Anterior cingulate cortex (tissue), 58 donors: ENCODE measurements at places on chromosomes 5 and 9.
A peak's percentile ranks its signal among the peaks of the same experiment; 100 is the strongest.

- DNase-seq = no peak
These were observed 2.9 kb downstream of the BOD1 start for GRCh38 chr5:173613433-173614159.

- no peak for DNase-seq
These were observed 4.4 kb downstream of the RAPGEF1 start for GRCh38 chr9:131735238-131736128.

DNA sequence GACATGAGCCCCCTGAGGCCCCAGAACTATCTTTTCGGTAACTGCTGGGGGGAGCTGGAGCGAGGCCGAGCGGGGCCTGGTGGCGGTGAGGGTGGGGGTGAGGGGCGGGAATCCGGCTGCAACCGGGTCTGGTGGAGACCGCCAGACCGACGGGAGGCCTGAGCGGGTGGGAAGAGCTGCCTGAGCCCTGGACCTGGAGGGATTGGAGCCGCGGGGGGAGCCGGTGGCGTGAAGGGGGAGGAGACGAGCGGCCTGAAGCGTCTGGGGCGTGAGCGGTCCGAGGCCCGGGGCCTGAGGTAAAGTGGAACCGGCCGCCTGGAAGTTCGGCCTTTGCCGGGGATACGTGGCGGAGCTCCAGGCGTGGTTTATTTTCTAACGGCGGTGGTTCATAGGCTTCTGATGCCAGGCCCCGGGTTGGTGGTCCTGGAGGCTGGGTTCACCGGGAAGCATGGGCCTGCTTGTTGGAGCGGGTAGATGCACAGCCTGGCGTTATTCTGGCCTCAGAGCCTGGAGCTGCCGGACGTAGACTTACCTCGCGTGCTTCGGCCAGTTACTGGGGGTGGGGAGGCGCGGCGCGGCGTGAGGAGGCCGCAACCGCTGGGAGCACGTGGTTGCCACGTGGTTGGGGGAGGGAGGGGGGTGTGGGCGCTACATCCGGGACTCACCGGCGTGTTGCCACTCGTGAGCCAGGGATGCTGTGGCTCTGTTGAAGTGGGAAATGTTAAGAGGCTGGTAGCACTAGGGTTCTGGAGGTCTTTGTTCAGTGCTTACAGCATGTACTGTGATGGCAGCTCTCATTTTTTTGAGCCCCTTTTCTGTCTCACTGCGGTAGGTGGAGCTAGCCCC lies 544 bp downstream of the NPM1 start:
- peak; percentile 85 for DNase-seq

- DNase-seq = no peak
These were observed 3.3 kb upstream of the PURA start for GRCh38 chr5:140110646-140110957.

DNA sequence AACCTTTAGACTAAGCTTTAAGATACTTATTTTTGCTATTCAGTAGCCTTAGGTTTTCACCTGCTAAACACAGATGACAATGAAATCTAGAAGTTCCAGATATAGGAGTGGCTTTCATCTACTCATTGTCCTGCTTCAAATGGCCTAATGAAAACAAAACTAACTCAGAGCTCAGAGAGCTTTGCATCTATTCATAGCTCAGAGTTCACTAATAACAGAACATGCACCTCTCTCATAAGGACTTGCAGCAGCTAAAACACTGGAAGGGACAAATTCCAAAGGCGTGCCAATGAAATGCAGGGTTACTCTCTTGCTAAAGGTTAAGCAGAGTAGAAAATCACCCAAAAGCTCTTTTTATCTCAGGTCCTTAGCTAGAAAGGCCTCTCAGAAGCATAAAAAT lies 29.0 kb downstream of the SLC31A2 start:
- DNase-seq = no peak

DNA sequence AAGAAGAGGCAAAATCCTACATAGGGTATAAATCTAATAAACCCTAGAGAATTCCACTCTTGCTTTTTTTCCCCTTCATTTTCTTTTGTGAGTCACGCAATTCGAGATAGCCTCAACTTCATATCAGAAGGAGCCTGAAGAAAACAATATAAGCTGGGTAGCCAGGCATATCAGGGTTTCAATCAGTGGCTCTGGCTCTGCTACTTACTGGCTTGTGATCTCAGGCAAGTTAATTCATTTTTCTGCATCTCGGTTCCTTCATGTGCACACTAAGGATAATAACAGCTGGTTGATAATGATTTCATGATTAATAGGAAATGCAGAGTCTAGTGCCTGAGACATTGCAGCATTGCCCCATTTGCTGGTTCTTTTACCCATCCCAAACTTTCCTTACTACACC lies 46.5 kb upstream of the ASTN2 start:
- DNase-seq = no peak

- no peak for DNase-seq
These were observed 9.9 kb downstream of the SNCB start for GRCh38 chr5:176620333-176620981.

DNA sequence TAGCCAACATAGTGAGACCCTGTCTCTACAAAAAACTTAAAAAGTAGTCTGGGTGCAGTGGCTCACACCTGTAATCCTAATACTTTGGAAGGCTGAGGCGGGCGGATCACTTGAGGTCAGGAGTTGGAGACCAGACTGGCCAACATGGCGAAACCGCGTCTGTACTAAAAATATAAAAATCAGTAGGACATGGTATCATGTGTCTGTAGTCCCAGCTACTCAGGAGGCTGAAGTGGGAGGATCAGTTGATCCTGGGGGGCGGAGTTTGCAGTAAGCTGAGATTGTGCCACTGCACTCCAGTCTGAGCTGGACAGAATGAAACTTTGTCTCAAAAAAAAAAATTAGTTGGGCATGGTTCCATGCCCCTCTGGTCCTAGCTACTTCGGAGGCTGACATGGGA lies 57.9 kb upstream of the MIER3 start:
- no peak for DNase-seq

DNA sequence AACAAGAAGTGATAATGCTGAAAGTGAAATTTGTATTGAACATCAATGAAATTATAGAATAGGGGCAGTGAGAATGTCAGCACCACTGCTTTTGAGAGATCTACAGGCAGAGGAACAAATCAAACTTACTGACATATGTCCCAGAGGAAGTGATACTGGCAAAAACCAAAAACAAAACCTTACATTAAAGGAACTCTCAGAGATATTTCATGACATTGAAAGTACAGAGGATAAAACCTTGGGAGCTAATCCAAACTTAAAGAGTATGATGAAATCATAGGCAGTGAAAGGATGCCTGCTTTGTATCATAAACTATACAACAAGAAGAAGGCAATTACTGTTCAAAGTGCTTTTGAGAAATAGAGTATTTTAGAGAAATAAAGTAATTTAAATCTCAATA lies 90.4 kb upstream of the SV2C start:
- DNase-seq = no peak

- DNase-seq = no peak
These were observed 218.6 kb downstream of the SEMA6A start for GRCh38 chr5:116355819-116356601.

DNA sequence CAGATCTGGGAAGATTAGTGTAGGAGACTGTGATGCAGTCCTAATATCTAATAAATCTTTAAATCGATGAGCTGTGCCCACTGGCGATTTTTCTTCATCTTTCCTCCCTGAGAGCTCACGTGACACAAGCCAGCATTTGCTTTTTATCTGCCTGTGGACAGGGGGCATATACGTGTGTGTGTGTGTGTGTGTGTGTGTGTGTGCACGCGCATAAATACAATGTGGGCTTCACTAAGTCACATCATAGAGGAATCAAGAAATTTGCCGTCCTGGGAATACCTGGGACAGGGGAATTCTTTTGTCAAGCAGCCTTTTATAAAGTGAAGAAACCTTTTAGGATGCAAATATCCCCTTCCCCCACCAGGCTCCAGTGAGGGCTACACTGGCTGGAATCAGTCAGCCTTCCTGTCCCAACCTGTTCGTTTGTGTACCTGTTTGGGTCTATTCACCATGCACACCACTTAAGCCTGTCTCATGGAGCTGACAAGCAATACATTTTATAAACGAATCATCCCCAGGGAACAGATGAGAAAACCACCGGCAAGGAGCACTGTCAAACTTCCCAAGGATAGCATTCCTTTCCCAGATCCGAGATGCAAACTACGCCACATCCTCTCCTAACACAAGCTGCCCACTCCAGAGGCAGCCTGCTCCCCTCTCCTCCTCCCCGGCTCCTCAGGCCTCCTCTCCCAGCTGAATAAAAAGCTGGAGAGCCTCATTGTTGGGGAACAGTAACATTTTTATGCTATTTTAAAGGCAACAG lies 2.7 kb downstream of the EPB41L4B start:
- no peak for DNase-seq

- no peak for DNase-seq
These were observed 269.9 kb downstream of the MEF2C start for GRCh38 chr5:88613051-88613450.

- DNase-seq = no peak
These were observed 52.2 kb downstream of the ACTL7B start for GRCh38 chr9:108803428-108804065.

GRCh38 chr9:97802276-97802675 lies 50.8 kb upstream of the FOXE1 start:
- no peak for DNase-seq

- no peak for DNase-seq
These were observed 71.9 kb upstream of the FANCC start for GRCh38 chr9:95389373-95389772.

DNA sequence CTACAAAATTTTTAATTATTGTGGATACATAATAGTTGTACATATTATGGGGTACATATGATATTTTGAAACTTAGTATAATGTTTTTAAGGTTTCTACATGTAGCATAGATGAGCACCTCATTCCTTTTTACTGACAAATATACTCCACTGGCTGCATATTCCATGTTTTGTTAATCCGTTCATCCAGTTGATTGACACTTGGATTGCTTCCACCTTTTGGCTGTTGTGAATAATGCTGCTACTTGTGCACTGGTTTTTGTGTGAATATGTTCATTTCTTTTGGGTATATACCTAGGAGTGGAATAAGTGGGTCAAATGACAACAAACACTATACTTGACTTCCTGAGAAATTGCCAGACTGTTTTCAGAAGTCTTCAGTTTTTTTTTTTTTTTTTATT lies 2.8 kb upstream of the ENTREP1 start:
- DNase-seq = no peak

DNA sequence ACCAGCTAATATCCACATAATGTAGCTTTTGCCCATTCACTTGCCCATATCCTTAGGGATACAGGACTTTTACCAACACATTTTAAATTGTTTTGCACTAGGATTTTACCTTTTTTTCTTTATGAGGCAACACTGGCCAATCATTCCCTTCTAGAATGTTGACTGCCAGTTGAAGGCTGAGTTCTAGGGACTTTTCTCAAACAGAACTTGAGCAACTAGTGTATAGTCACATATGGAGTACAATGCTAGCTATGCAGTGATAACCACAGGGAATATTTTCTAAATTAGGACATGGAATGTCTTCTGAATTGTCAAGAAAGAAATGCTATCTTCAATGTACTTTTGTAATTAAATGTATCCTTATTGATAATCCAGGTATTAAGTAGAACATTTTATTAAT lies 133.6 kb downstream of the OXCT1 start:
- DNase-seq = no peak

DNA sequence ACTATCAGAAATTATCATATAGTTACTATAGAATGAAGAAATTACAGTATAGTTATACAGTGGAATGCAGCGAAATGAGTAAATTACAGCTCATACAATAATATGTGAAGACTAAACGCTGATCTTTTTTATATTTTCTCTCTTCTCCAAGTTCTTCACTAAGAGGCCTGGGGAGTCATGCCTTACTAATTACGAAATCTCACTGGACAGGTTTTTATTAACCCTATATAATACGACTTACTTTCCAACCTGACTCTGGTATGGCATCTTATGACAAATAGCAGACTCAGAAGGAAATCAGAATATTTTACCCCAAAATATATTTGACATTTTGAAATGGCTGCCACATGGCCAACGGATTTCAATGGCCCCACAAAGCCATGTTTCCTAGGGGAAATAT lies 9.1 kb downstream of the CARNMT1 start:
- no peak for DNase-seq

- DNase-seq = no peak
These were observed 54.9 kb upstream of the ADAMTS19 start for GRCh38 chr5:129405222-129405621.

- DNase-seq = no peak
These were observed 94.8 kb downstream of the LHFPL2 start for GRCh38 chr5:78553580-78554353.

- no peak for DNase-seq
These were observed 4.5 kb upstream of the CDX1 start for GRCh38 chr5:150162142-150162513.

- DNase-seq = no peak
These were observed 143.4 kb upstream of the MVB12B start for GRCh38 chr9:126183266-126183665.

DNA sequence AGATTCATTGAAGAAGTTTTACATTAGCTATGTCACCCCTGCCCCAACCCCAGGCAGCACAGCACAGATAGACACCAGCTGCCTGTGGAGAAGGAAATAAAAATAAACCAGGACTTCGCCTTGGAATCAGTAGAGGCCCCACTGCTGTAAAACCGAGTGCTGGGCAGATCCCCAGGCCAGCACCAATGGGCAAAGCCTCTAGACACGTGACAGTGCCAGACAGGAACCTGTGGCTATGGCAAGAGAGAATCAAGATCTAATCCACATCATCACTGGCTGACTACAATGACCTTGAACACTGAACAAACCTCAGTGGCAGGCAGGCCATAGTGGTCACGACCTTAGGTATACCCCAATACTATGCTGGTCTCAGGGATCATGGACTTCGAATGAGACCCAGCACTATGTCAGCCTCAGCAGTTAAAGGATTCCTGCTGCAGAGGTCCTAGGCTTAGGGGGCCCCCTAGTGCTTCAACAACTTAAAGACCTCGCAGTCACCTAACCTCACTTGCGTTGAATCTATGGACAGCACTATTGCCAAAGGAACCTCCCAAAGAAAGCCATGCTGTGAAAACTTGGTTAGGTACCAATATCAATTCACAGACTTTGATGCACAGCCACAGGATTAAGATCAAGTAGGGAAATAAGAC lies 2118.6 kb upstream of the C9orf72 start:
- DNase-seq = no peak

DNA sequence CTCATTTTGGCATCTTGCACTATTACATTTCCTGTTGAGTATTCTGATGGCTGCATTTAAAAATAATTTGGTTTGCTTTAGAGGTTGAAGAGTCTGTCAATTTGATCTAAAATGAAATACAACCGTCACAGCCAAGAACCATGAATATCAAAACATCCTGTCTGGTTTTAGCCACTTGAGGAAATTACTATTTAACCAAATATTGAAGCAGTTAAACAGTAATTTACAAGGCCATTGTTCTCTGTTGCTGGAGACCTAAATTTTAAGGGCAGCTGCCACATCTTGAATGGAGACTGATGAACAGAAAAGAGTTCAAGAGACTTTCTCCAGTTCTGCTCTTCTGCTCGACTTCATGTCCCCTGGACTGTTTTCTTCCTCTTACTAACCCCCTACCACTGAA lies 549.4 kb downstream of the LRRC70 start:
- no peak for DNase-seq

DNA sequence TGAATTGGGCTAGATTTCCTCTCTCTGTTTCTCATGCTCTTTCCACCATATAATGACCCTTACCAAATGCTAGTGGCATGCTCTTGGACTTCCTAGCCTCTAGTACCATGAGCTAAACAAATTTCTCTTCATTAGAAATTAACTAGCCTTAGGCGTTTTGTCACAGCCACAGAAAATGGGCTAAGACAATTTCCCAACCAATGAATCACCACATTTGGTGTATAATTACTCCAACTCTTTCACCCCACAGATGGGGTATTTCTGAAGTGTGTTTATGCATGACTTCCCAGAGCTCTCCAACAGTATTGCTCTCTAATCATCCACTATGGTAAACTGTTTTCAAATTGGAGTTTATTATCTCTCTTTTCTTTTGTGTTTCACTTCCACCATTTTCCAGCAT lies 1041.1 kb upstream of the COX7C start:
- no peak for DNase-seq
